AG08395 (cell line): ENCODE measurements at places on chromosomes 2 and 18.

DNA sequence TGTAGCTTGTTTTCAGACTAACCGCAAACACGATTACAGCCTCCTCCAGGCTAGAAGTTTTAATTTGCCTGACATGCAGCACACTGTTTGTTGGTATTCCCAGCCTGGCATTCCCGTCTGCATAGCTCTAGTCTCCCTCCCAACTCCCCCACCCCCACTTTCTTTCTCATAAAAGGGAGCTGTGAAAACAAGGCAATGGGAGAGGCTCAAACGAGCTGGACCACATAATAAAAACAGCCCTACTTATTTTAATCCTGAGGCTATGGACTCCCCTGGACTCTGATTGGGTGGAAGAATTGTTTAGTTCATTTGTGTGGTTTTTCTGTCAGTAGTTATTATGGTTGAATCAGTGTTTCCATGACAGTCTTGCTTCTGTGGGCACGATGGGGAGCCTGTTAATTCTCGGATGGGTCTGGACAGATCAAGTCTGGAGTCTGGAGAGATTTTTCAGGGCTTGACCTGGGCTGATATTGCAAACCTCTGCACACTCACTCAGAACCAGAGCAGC lies 1.2 kb downstream of the STON1 start:
- DNase-seq: peak; percentile 86

DNA sequence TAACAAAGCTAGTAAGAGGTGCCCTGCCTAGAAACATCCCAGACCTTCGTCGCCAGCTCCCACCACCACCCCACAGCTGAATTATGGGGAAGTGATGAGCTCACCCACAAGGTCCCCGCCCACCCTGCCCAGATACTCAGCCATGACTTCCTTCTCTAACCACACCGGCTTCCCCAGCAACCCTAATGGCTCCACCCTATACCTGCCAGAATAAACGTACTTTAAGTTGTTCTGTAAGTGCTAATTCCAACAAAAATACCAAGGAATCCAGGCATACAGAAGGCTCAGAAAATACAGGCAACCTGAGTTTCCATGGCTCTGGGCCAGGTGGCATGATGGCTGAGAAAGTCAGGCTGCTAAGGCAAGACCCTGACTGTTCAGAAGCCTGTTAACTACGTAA lies 39.1 kb downstream of the TMEM163 start:
- DNase-seq: no peak

DNA sequence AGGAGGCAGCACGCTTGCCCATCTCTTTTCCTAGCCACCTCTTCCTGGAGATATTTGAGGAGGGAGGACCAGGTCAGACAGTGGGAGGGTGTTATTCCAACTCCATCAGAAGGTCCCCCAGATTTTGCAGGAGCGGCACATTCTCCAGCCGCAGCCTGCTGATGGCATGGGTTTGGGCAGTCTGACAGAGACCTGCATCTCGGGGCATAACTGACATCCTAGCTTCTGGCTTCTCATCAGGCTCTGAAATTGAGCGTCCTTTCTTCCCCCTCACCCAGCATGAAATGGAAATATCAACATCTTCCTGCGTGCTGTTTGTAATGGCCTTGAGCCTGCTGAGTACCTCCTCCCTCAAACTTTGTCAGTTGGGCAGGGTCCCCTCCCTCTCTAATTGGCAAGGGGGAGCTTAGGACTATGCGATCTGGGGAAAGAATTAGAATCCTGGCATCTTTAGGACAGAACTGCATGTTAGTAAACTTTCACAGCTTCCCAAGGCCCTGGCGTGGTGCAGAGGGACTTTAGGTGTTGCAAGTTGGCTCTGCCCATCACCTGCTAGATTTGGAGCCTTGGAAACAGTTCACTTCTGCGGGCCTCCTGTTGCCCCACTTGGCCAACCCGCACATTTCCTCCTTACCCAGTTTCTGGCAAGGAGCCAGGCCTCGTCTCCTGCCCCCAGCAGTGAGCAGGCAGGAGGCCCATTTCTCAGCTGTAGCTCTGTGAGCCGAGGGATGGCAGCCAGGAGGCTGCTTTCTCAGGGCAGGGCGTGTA lies 2.2 kb downstream of the ITM2C start:
- DNase-seq: peak; percentile 35

- no peak for DNase-seq
Measured at GRCh38 chr2:23423873-23424680, 39.1 kb downstream of the KLHL29 start.

GRCh38 chr2:133092571-133092970 lies 422.6 kb upstream of the LYPD1 start:
- no peak for DNase-seq

DNA sequence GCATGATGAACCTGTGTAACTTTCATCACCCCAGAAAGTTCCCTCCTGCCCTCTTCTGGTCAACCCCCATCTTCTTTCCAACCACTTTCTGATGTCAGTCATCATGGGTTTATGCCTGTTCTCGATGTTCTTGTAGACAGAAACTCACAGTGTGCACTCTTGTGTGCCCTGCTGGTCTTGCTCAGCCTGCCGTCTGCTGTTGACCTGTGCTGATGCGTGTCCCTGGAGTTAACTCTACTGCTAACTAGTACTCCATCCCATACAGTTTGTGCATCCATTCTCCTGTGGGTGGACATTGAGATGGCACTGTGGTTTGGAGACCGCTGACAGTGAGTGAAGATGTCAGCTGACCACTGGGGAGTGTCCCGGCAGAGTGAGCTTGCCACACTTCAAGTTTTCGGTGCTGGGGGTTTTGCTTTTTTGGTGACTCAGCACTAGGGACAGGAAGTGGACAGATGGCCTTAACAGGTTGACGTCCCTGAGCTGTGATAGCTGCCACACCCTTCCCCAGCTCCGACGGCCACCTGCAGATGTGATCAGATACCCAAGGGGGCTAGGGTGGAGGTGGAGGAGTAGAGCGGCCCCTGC lies 14.8 kb downstream of the KLHL29 start:
- no peak for DNase-seq

DNA sequence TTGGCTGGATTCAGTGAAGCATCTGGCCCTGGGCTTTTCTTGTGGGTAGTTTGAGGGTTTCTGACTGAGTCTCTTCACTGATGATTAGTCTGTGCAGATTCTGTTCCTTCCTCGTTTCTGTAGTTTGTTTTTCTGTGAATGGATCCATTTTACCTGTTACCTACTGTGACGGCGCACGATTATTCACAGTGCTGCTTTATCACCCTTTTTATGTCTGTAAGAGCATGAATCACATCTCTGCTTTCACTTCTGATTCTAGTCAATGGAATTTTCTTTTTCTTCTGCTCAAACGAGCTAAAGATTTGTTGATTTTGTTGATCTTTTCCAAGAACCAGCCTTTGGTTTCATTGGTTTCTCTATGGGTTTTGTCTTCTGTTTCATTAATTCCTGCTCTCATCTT lies 60.8 kb downstream of the SLC66A2 start:
- DNase-seq: no peak

GRCh38 chr18:39960550-39960949 lies 1994.5 kb upstream of the PIK3C3 start:
- DNase-seq: no peak
